Aorta (tissue), 5 donors: ENCODE measurements at places on chromosomes 3 and 15.

- no peak for DNase-seq
Observed at GRCh38 chr3:158703566-158703965, 28.7 kb downstream of the RARRES1 start.

DNA sequence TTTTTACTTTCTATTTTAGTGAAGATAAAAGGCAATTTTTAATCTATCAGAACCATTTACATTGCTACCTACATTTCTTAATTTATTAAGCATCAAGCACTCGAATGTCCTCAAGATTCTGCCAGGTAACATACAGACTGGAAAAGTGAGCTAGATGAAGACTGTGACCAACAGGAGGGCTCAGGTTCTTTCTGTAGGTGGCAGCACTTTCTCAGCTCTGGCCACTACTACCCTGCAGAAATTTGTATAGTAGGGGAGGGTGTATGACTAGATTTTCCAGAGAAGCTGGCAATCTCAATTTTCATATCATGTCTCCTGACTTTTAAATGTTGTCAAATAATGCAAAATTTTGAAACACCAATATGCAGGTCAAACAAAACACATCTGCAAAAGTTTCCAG lies 165.0 kb upstream of the SUCLG2 start:
- DNase-seq, result no peak

- no peak for DNase-seq
Observed at GRCh38 chr3:82067420-82067819, 306.0 kb upstream of the GBE1 start.

DNA sequence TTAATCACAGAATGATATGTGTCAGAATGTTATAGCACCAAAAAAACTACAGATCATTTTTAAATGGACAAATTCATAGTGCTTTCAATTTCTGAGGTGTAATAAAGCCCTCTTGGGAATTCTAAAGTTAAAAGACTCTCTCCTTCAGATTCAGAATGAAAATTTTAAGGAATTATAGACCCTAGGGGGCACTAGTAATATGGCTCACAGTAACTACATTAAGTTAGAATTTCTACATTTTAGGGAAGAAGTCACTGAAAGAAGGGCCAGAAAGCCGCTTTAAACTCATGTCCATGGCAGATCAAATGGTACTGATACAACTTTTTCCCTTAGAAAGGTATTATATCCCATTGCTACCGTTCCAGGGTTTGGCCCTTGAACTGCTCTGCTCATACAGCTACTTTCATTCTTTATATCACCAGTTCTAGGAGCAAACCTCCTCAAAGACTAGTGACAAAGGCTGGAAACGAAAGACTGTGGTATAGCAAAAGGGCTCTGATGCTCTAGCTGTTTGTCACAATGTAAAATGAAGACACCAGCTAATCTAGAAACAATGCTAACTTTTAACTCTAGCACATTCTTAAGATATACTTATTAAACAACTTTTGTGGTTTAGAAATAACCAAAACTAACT lies 18.1 kb downstream of the DAZL start:
- no peak for DNase-seq

DNA sequence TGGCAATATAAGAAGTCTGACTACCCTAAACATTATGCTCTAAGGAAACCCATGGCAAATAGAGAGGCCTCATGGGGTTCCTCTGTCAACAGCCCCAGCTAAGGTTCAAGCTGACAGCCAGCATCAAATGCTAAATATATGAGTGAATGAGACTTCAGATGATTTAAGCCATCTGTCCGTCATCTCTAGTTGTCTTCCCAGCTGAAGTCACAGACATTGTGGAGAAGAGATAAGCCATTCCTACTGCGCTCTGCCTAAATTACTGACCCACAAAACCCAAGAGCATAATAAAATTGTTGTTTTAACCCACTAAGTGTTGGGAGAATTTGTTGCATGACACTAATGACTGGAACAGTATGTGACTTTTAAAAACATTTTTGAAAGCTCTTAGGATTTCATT lies 87.3 kb upstream of the IGSF10 start:
- no peak for DNase-seq

- no peak for DNase-seq
Observed at GRCh38 chr15:63382966-63383710, 1.5 kb upstream of the CA12 start.

DNA sequence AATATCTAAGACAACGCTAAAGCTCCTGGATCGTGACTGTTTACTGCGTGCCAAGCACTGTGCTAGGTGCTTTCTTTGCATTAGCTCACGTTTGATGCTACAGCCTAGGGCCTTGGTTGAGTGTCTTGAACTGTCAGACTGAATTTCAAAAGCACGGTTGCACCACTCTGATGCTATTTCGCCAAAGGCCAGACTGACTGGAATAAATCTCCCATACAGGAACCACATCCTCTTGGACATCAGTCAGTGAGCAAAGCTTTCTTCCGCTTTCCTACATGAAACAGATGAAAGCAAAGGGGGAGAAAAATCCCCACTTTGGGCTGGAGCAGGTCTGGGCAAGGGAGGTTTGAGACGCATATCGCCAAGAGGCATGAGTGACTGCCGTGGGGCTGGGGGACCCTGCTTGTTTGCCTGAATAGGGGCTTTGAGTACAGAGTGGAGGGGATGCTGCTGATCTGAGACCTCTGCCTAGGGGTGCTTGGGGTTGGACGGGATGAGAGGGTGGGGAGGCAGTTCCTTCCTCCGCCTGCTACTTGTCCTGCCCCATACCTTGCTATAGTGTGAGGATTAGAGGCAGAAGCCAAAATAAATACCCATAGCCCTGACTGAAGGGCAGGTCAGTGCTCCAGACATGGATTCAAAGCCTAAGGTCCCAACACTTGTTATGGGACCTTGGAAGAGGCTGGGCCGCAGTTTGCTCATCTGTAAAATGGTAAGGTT lies 5.3 kb downstream of the FGD5 start:
- DNase-seq, result no peak

- no peak for DNase-seq
Observed at GRCh38 chr3:23519314-23520208, 286.2 kb upstream of the UBE2E1 start.

DNA sequence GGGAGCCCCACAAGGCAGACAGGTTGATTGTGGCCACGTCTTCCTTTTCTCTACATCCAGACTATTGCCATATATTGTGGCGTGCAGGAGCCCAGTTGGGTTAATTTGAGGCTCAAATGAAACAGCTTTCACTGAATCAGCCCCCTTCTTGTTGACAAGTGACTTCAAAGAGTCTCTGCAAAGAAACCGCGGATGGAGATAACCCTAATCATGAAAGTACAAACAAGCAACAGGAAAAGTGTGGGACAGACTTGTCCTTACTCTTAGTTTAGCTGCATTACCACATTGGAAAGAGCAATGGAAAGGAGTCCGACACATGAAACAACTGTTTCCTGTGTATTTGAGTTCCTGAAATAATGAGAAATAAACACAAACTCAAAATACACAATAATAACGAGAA lies 3.3 kb downstream of the TMEM40 start:
- DNase-seq, result no peak

DNA sequence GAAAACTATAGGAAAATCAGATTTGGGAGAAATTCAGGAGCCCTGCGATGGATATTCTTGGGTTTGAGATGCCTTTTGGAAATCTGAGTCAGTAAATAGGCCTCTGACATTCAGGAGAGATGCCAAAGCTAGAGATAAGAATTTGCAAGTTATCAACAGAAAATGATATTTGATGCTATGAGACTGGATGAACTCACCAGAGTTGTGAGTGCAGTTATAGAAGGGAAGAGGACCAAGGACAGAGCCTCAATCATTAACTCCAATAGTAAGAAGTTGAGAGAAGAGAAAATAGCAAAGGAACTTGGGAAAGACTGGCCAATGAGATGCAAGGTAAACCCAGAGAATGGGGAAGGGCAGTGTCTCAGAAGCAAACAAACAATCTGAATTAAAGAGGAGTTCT lies 7.9 kb upstream of the ANO10 start:
- DNase-seq, result no peak

- peak; percentile 81 for DNase-seq
Observed at GRCh38 chr3:194058189-194058571, 77.8 kb upstream of the HES1 start.

DNA sequence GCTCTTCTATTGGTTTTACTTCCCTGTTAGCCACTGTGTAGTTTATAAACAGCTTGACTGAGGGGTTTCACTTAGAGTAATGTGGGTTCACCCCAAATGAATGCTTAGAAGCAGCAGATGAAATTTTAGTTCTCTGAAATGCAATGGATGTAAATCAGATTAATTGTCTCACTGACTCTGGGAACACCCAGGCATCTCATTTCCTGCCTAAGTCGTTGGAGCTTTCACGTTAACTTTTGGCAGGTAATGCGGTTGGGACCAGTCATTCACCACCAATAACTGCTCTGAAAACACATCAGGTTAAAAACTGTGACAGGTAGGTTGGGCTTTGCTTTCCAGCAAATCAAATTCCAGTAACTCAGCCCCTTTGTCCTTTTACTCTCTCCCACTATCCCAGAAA lies 775.4 kb downstream of the NTRK3 start:
- DNase-seq, result no peak

GRCh38 chr3:193790086-193790990 lies 197.3 kb downstream of the OPA1 start:
- DNase-seq, result no peak

DNA sequence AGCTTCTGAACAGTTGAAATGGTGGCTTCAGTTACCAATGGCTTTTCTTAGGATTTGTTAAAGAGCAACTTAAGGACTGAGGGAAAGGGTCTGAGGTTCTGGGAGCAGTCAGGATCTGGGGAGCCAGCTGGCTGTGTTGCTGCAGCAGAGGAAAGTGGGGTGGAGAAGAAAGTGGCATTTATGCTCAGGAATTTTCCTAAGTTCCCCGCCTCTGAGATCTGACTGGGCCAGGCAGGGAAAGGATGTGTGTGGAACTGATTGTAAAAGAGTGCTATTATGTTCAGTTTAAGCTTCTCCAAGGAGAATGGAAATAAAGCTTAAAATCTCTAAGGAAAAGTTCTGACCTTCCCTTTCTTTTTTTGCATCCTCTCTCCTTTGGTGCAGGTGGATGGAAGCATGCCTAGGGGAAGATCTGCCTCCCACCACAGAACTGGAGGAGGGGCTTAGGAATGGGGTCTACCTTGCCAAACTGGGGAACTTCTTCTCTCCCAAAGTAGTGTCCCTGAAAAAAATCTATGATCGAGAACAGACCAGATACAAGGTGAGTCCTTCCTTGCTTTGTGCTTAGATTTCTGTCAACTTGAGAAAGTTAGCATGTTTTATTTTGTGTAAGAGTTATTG lies 37.8 kb downstream of the IQGAP1 start:
- no peak for DNase-seq

- DNase-seq, result no peak
Observed at GRCh38 chr3:125194061-125194848, 18.3 kb downstream of the SLC12A8 start.

DNA sequence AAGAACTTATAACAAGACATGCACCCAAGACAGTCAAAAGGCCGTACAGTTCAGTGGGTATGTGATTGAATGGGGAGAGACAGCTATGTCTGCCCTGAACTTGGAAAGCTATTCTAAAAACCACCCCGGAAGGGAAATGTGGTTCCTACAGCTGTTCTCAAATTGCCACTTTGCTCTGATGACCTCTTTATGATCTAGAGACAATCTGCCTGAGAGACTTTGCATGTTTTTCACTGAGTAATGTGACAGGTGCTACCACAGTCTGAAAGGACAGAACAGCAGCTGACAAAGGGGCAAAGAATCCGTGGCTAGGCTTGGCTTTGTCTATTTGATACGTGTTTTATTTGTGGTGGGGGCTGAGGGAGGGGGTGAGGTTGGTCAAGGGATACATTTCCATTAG lies 148.3 kb upstream of the NPHP3 start:
- DNase-seq, result no peak

- DNase-seq, result peak; percentile 68
Observed at GRCh38 chr15:90044191-90044590, 43.1 kb downstream of the ZNF710 start.

GRCh38 chr3:99624496-99625236 lies 13.7 kb upstream of the COL8A1 start:
- DNase-seq, result no peak

DNA sequence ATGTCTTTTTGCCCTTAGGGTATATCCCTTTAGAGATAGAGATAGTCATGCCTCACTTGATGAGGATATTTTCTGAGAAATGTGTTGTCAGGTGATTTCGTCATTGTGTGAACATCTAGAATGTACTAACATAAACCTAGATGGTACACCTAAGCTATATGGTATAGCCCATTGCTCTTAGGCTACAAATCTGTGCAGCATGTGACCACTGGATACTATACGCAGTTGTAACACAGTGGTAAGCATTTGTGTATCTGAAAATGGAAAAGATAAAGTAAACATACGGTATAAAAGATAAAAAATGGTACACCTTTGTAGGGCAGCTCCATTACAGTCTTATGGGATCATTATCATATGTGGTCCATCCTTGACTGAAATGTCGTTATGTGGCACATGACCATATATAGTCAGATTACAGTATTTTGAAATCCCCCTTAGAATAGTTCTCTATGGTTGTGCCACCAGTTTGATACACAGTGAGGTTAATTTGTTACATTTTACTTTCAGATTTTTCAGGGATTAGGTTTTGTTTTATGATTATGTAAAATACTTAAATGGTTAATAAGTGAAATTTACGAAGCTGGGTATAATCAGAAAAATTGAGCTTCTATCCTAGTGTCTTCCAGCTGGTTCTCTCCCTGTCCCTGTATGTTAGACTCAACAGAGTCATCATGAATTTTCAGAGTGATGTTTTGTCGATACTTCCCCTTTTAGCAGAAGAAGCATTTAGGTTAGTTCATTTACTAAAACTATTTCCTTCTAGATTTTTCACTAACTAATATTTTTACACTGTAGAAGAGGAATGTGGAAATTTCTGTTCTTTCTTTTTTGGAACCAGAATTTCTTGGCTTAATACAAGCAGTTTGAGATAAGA lies 12.8 kb downstream of the SETD5 start:
- DNase-seq, result no peak

- no peak for DNase-seq
Observed at GRCh38 chr3:145124900-145125678, 1035.9 kb downstream of the PLOD2 start.

- DNase-seq, result no peak
Observed at GRCh38 chr3:182913889-182914288, 66.4 kb downstream of the DCUN1D1 start.

DNA sequence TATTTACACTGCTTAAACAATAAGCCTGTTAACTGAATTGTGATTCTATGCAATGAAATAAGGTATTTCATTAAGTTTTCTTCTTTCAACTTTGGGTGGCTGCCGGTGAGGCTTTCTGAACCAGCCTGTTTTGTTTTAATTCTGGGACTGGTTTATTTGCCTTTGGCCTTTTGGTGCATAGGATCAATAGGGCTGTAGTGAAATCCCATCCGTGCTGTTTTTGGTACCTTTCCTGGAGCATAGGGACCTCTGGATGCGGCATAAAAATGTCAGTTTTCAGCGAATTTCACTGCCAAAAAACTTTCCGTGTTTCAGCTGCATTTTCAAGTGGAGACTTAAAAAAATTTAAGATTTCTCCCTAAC lies 514 bp downstream of the PLS1 start:
- DNase-seq, result no peak

GRCh38 chr3:168094580-168094876 lies 1.2 kb downstream of the GOLIM4 start:
- no peak for DNase-seq

- DNase-seq, result no peak
Observed at GRCh38 chr15:48989170-48989569, 25.5 kb upstream of the SHC4 start.
